Naive thymus-derived CD4-positive, alpha-beta T cell (primary cell): ENCODE measurements at places on chromosomes 16 and 17.

DNA sequence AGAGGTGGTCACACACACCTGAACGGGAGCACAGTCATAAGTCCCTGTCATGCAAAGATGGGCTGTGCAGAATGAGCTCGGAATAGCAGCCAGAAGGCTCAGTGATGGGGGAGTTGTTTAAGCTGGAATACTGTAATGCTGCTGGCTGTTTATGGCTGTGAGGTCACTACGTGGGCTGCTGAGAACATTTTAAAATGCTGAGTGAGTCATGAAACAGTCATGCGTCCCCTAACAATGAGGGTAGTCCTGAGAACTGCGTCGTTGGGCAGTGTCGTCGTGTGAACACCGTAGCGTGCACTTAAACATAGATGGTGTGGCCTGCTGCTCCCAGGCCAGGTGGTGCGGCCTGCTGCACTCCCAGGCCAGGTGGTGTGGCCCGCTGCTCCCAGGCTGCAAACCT lies 39.7 kb downstream of the TBCD start:
- no peak for DNase-seq

DNA sequence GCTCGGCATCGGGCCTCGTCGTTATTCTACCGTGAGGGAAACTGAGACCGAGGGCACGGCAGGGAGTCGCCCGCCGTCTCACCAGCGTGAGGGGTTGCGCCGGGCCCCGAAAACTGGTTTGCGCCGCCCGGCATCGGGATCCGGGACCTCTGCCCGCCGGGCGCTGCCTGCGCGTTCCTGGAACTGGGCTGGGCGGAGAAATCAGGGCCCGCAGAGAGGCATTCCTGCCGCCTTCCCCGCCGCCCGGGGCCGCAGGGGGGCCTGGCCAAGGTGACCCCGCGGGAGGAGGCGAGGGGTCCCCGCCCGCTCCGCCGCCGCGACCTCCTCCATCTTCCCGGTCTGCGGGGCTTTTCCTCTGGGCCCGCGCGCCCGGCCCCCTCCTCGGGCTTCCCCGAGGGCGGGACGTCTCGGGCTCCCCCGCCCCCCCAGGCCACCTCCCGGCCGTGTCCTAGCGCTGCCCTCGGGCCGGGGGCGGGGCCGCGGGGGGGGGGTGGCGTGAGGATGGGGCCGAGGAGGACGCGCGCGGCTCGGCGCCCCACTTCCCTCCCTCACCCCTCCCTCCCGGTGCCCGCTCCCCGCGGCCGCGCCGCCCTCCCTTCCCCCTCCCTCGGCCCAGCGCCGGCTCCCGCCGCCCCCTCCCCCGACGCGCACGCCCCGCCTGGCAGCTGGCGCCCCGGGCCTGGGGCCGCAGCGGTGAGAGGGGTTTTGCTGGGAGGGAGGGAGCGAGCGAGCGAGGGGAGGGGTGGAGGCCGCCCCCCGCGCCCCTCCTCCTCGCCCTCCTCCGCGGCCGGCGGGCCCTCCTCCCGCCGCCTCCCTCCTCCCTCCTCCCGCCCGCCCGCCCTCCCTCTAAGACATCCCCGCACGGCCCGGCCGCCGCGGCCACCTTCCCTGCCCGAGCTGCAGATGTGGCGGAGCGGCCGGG lies at the start of gene GLIS2:
GLIS2 (plus strand) TSS at position 882 of the 922 bp plus-strand sequence. CDS start 16,214 bp downstream, outside the sequence.
- no peak for DNase-seq

GRCh38 chr17:2138761-2139160 lies 83.9 kb downstream of the HIC1 start:
- no peak for DNase-seq

GRCh38 chr17:45672301-45672700 lies 111.8 kb upstream of the CRHR1 start:
- DNase-seq, result no peak
